ENCODE measurements at places on chromosomes 13 and 19.
A peak's percentile ranks its signal among the peaks of the same experiment; 100 is the strongest.

- no peak for DNase-seq
Measured at GRCh38 chr19:45428384-45429231, 4.9 kb upstream of the ERCC1 start.

- DNase-seq = peak; percentile 41
Measured at GRCh38 chr19:7534531-7535046, 928 bp upstream of the PNPLA6 start.

DNA sequence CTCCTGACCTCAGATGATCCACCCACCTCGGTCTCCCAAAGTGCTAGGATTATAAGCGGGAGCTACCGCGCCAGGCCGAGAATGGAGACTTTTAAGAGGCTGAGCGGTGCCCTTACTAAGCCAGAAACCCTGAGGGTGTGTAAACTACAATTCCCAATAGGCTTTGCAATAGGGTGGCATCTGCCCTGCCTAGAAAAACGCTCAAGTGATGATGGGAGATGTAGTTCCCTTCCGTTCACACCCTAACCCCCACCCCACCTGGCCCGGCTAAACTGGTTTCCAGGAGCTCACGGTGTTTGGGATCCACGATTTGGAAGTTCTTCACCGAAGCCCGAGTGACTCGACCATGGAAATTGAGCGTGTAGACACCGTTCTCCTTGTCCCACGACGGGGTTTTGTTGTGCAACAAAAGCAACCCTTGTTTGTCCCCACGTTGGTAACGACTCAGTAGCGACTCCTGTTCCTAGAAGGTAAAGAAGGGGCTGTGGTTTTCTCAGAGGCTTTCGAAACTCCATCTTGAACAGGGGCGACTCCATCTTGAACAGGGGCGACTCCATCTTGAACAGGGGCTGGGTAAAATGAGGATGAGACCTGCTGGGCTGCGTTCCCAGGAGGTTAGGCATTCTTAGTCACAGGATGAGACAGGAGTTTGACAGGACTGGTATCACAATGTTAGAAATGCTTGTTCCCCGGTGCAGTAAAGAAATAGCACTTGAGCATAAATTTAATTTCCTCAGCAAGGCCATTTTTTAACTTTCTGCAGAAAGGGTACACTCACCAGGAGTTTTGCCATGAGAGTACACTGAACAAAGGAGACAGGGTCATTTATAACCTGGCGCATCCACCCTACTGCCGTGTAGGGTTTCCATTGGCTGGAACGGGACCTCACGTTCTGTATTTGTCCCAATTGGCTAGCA is 9.8 kb downstream of the PPP1R15A start:
- no peak for DNase-seq

DNA sequence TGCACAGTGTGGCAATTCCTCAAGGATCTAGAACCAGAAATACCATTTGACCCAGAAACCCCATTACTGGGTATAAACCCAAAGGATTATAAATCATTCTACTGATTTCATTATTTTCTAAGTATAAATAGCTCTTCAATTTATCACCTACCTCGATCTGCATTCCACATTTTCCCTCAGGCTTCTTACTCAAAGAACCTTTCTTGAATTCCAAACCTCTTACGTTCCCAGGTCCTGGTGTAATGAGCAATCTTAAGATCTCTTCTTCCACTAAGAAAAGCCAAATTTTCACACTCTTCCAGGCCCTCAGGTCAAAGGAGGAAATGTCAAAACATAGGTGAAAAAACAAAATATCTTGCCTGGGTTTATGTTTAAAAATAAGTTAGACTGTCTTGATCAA is 237.3 kb upstream of the GPC6 start:
- no peak for DNase-seq

GRCh38 chr13:36839981-36840380 is 21.0 kb downstream of the RFXAP start:
- no peak for DNase-seq

DNA sequence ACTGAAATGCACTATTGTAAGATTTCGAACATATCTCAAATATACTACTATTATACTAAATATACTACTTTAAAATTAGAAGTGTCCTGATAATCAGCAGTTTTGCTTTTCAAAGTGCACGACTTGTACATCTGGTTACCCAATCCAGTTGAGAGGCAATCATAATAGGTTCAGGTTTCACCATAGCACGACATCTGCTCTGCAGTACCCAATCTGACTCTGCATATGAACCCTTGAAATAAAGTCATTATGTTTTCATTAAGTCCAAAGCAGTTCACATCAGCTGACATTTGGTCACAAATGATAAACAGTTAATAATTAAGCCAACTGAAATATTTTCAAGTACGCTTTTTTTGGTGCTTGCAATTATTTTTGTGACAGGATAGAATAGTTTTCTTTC is 90.6 kb downstream of the PCDH9 start:
- no peak for DNase-seq

- no peak for DNase-seq
Measured at GRCh38 chr13:27403203-27403678, 21.2 kb upstream of the GTF3A start.

DNA sequence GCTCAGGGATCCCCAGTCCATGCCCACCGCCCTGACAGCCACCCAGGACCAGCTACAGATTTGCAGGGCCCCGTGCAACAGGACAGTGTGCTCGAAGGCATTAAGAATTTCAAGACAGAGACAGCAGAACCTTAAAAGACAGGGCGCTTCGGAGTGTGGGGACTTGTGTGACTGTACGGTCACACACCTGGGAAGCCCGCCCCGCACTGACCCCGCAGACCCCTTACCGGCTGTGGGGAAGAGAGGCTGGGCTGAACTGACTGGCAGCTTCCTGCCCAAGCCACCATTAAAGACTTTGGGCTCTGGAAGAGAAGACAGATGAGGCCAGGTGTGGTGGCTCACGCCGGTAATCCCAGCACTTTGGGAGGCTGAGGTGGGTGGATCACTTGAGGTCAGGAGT is 14.4 kb downstream of the STAP2 start:
- no peak for DNase-seq

DNA sequence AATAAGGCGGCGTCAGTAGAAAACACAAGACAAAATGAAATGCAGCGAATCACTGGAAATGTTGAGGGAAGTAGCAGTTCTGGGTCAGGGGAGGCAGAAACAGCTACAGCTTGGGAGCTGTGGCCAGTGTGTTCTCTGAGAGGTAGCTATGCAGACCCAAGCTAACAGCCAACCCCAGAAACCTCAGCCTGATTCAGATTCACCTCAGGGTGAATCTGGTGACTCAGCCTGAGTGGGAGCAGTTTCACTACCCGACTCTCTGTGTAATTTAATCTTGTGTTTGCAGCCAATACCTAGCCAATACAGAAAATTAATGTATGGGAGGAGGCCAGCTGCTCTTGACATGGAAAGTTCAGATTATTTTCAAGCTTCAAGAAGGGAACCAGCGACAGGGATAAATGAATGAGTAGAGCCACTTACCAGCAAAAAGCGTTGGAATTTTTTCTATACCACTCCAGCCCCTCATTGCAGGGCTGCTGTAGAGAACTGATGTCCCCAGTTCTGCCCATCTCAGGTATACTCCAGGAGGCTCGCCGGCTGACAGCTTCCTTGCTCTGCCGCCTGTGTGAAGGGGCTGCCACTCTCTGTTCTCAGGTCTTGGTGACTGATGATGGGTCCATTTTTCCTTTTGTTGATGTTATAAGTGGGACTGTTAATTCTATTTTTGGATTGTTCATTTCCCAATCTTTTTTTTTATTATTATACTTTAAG is 8.9 kb downstream of the IGFL3 start:
- DNase-seq = peak; percentile 10

Measured in stimulated activated naive CD4-positive, alpha-beta T cell treated with Interleukin-2 at 50 U/mL for 16 hours (primary cell).